ENCODE measurements at places on chromosomes 6 and 20.

DNA sequence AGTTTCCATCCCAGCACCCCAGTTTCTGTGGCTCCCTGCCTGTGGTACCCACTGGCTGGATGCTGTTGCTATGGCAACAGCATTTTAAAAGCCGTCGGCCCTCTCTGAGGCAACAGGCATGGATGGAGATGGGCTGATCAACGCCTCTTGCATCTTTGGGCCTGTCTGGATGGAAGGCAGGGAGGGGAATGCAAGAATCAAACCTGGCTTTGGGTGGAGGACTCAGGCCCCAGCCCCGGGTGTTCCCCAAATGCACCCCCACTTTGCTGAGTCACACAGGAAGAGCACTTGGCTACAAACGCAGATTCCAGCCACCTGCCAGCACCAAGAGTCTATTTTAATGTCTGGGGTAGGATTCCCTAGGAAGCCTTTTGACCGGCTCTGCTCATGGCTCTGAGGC is 45.7 kb upstream of the TGM2 start:
- DNase-seq: no peak

DNA sequence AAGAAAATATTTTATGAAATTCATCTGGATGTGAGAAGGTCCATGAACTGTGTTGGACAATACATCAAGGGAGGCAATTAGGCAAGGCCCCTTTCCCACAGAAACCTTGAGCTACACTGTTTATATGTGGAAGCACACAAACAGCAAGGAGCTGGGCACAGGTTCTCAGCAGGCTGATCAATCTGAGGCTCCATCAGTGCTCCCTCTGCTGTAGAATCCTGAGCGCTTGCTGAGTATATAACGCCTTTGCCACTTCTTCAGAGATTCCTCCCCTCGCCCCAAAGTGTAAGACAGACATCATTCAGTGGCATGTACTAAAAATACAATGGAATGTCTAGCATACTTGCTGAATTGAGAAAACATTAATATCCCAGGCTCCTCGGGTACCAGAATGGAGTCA is 146.9 kb downstream of the PRKN start:
- DNase-seq: no peak

DNA sequence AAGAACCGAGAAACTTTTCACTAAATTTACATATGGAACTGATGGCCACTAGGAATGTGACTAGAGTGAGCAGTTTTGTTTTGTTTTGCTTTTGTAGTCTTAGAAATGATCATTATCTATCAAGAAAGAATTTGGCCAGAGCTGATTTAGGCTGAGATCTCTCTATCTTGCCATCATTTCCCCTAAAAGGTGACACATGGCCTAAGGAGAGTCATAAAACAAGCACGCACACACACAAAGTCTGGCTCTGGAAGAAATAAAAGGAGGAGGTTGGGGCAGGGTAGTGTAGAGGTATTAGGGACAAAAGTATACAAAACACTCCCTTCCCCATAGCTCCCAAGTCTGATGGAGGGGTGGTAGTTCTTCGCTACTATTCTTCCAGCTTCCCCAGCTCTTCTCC is 56.4 kb downstream of the RIPOR2 start:
- no peak for DNase-seq

GRCh38 chr6:64932486-64932885 is 774.5 kb downstream of the EYS start:
- DNase-seq: no peak

DNA sequence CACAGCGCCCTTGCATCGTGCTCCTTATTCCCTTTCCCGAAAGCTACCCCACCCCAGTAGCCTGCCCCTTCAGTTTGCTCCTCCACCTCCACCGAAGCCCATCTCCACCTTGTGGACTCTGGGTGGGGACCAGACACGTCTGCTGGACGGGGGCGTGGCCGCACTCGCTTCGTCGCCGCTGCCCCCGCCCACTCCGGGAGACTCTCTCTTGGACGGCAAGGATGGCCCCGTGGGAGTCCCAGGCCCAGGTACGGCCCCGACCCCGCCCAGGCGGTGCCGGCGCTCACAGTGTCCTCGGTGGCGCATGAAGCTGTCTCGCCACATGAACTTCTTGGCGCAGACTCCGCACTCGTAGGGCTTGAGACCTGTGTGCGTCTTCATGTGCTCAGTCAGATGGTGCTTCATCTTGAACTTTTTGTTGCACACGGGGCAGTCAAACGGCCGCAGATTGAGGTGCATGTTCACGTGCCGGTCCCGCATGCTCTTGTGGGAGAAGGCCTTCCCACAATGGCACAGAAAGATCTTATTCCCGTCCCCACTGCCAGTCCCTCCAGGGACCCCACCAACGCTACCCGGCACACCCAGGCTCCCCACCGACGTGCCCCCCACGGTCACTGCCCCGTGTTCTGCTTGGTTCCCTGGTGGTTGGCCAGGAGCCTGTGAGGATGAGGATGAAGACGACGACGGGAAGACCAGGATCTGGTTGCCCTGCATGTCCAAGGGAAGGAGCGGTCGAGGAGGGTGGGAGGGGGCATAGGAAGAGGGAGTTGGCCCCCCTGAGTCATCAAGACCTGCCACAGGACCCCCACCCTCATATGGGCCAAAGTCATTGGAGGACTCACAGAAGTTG is 1.3 kb upstream of the TAPBP start:
- DNase-seq: no peak

DNA sequence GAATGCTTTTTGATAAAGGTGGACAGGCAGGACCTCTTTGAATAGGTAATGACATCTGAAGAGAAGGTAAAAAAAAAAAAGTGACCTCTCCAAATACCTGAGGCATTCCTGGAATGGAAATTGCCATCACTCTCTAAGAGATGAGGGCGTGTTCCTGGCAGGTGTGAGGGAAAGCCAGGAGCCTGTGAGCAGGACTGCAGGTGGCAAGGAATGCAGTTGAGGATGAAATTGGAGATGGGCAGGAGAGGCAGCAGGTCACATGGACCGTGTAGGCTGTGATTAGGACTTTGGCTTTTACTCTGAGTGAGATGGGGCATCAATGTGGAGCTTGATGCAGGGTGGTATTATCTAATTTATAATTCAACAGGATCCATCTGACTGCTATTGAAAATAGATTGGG is 227.4 kb downstream of the LRFN2 start:
- no peak for DNase-seq

GRCh38 chr6:17036065-17036393 is 65.8 kb upstream of the STMND1 start:
- no peak for DNase-seq

DNA sequence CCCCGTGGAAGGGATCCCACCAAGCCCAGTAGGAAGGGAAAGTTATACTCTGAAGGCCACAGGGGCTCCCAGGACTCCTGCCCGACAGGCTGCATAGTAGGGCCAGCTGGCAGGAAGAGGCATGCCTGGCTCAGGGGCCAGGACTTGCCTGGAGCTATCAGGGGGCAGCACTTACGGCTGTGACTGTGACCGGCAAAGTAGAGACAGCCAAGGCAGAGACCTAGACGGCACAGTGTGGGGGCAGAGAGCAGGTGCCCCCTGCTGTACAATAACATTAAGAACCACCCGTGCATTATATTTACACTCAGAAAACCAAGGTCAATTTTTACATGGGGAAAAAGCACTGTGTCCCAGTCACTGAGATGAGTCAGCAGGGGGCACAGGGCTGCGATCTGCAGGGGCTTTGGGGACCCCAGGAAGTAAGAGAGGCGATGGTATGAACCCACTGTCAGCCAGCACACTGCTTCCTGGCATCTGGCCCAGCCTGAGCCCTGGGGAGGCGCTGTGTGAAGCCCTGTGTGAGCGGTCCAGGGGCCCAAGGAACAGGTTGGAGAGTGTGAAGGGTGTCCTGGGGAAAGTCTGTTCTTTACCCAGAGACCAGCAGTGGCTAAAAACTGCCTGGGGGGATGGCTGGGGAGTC is 9.9 kb downstream of the CCDC167 start:
- DNase-seq: no peak

- no peak for DNase-seq
These were observed 39.5 kb downstream of the KCNQ5 start for GRCh38 chr6:72661411-72661810.

DNA sequence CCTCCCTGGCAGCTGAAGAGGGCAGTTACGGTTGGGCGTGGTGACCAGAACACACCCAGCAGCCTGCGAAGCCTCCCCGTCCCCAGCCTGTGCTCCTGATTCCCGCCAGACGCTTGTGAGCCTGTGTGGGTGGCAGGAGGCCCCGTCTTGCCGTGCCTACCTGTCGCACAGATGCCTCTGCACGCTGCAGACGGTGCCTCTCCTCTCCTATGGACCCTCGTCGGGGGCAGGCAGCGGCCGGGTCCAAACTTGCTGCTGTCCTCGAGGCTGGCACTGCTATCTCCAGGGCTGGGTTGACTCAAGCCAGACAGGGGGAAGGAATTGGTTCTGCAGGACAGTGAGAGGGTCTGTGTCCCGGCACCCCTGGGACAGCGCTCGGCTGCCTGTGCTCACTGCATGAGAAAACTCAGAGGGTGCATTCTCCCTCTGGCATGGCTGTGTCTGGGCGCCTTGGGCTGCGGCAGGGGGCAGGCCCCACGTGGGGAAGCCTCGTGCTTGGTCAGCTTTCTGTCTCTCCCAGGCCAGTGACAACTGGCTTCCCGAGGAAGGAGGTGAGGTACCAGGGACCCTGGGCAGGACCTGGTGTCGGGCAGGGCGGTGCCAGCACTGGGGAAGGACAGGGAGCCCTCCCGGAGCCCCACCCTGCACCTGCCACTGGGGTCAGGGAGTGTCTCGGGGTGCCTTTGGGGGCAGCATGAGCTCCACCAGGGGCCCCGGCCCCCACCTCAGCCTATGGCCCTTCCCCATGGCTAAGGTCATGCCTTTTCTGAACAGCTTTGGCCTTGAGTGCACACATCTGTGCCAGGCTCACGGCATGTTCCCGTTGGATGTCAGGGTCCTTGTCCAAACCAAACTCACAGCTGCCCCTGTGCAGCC is 127.5 kb downstream of the TAF4 start:
- DNase-seq: no peak

DNA sequence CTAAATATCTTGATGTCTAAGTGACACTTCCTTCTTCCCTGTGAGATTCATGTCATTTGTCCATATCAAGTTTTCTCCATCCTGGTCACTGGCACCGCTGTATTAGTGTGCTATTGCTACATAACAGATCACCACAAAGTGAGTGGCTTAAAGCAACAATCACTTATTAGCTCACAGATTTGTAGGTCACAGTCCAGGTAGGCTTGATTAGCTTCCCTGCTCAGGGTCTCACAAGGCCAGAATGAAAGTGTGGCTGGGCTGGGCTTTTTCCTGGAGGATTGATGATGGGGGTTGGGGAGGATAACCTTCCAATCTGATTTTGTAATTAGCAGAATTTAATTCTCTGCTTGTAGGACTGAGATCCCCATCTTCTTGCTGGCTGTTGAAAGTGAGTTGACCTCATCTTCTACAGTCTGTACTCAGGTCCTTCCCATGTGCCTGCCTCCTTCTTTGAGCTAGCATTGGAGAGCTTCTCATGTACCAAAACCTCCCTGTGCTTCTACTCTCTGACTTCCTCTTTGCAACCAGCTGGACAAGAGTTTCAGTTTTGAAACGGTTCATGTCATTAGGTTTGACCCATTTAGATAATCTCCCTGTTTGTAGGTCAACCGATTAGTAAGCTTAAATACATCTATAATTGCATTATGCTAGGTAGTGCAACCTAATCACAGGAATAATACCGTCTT is 152.4 kb upstream of the MAN1A1 start:
- no peak for DNase-seq

- DNase-seq: no peak
These were observed 27.8 kb downstream of the FYN start for GRCh38 chr6:111845441-111845871.

DNA sequence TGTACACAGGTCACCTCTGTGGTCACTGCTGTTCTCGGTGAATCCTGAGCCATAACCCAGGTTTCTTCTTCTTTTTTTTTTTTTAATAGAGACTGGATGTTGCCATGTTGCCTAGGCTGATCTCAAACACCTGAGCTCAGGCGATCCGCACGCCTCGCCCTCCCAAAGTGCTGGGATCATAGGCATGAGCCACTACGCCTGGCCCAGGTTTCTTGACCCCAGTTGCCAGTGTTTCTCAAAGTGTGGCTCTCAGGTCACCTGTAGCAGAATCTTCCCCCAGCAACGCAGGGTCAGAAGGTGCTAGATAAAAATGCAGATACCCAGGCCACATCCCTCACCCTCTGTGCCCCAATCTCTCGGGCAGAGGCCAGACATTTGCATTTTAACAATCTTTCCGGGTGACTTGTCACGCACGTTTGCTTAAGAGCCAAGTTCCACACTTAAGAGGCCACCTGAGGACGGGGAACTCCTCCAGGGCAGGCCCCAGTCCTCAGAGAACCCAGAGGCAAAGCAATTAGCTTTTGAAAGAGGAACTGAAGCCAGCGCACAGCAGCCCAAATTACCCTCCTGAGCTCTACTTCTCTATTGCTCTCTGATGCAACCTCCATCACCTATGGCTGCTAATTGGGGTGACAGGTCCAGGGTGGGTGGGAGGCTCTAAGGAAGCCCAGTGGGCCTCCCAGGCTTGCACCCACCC is 81.8 kb downstream of the NFATC2 start:
- no peak for DNase-seq

DNA sequence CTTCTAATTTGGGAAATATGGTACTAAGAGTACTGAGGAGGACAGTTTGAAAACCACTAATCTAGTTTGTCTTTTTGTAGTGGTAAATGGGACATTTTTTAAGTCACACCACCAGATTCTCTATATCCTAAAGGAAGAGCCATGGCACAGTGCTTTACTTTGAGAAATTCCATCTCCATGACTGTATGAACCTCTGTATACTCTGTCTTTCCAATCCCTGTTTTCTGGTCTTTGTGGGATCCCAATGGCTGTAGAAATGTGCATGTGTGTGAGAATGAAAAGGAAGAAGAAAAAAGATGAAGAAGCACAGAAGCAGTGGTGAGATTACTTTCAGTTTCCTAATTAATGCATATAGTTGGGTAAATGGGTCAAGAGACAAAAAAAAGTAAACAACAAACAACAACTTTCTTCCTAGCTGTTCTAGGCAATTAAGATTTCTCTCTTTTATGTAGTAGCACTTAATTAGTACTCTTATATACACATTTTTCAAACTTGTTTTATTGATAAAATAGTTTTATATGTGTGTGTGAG is 141.2 kb upstream of the HCRTR2 start:
- DNase-seq: no peak

GRCh38 chr6:34108176-34108575 is 37.7 kb downstream of the GRM4 start:
- DNase-seq: no peak

DNA sequence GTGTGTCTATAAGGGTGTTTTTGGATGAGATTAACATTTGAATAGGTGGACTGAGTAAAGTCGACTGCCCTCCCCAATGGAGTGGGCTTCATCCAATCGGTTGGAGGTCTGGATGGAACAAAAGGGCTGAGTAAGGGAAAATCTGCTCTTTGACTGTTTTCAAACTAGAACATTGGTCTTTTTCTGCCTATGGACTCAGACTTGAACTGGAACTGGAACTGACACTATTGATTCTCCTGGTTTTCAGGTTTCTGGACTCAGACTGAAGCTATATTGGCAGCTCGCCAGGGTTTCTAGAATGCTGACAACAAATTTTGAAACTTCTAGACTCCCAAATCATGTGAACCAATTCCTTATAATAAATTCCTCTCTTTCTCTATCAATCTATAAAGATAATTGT is 498.9 kb upstream of the EPHA7 start:
- no peak for DNase-seq

GRCh38 chr6:152160346-152160745 is 352.9 kb downstream of the ESR1 start:
- no peak for DNase-seq

- DNase-seq: no peak
These were observed 47.5 kb upstream of the NAA20 start for GRCh38 chr20:19969507-19970255.
